ENCODE measurements at places on chromosomes 11 and 22.

DNA sequence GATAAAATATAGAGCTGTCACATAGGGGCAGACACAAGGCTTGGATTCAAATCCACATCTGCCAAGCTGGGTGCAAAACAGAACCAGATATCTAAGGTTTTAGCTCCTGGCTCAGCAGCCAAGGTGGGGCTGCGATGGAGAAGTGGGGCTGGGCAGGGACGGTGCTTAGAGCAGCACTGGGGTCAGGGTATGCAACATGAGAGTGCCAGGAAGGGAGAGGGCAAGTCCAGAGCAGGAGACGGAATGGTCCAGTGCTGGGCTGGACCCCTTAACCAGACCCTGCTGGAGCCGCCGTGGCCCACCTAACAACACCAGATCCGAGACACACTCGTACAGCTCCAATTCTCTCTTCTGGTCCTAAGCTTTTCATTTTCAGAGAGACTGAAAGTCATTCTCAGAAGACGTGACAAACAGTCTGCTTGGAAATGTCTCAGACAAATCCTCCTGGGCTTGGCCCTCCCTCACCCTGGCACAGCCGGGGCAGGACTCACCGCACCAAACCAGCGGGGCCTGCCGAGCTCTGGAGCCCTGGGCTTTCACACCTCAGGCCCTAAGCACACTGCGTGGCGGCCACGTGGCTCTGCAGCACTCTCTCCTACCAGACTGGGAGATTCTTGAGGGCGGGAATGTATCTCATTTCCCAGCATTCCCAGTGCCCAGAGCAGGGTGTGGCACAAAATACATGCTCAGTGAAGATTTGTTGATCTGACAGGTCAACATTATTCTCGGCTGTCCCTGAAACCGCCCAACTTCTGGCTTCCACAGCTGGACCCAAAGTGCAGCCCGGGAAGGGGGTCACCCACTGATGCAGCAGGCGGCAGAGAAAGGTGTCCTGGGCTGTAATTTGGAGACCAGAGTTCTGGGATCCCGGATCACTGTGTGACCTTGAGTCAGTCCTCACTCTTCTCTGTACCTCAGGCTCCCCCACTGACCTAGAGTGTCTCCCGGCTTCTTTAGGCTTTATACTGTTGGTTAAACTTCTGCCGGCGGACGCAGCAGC lies 11.6 kb downstream of the LRRC32 start:
- DNase-seq: no peak

DNA sequence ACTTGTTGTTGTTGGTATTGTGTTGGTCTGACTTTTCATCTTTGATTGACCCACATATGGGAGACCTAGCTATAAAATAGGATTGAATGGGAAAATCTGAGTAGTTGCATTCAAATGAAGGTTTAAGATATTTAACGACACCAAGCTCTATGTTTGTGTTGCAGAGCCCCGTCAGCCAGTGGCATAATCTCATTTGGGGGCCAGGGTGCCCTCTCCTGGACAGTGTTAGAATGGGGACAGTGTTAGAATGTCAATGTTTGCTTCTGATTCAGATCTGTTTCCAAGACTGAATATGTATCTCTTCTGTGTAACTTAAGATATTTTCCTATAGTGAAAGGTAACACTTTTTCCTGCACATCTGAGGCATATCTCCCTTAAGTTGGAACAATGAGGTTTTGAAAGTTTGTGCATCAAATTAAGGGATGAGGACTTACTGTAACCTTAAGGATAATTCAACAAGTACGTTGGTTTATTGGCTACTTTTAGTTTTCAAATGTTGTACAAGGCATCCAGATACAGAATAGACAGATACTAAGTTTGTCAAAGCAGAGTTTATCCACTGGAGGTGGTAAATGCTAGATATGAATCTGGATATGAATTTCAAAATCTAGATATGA lies 5.3 kb upstream of the OR52M1 start:
- peak; percentile 20 for DNase-seq

DNA sequence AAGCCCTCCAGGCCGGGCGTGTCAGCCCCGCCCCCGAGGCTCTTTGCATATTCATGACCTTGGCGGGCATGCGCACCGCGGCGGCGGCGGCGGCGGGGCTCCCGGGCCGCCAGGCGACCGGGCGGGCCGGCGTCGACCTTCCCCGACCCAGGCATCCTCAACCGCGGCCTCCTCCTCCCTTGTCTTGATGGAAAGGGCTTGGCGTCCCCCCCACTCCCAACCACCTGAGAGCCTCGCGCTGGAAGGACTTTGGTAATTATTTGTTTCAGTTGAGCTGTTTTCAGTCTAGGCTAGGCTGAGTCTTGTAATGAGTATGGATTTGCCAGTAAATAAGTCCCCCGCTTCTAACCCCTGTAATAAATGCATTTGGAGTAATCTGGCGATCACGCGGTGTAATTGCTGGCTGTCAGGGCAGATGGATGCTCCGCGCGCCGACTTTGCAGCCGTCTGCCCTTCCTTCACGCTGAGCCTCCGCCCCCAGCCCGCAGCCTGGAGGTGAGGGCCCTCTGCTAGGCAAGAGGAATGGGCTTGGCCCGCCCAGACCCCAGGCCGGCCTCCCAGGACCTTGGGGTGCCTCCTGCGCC lies 25.2 kb downstream of the FLRT1 start:
- DNase-seq: peak; percentile 24

- DNase-seq: no peak
Observed at GRCh38 chr11:116078101-116078591, 573.9 kb upstream of the CADM1 start.

GRCh38 chr11:73818846-73819245 lies 31.2 kb downstream of the MRPL48 start:
- no peak for DNase-seq

DNA sequence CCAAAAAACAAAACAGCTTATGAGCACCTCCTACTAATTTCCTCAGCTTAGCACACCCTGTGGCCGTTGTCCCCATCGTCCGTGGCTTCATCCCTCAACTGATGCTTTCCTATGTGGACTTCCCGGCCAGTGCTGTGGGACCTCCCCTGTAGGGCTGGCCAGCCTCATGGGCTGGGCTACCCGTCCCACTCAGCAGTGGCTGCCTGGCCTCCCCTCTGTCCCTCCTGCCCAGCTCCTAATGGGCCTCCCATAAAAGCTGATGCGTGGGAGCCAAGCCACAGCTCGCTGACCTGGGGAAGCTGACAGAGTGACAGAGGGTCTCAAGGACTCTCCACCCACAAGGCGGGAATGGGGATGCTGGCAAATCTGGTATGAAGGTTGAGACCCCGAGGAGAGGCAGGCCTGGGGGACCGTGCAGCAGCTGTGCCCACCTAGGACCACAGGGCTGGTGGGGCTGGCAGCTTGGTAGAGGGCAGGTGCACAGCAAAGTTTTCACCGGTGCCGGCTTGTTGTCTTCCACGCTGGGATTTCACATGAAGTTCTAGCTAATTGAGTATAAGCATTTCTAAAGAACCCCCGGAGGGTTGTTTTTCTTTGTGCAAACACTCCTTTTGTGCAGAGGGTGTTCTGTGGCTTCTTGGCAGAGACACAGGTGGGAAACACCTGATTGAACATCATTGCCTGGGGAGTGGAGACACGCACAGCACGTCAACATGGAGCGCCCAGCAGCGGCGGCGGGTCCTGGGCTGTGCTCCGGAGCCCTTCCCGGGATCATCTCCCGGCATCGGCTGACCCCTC lies 23.2 kb downstream of the TBX1 start:
- DNase-seq: no peak

DNA sequence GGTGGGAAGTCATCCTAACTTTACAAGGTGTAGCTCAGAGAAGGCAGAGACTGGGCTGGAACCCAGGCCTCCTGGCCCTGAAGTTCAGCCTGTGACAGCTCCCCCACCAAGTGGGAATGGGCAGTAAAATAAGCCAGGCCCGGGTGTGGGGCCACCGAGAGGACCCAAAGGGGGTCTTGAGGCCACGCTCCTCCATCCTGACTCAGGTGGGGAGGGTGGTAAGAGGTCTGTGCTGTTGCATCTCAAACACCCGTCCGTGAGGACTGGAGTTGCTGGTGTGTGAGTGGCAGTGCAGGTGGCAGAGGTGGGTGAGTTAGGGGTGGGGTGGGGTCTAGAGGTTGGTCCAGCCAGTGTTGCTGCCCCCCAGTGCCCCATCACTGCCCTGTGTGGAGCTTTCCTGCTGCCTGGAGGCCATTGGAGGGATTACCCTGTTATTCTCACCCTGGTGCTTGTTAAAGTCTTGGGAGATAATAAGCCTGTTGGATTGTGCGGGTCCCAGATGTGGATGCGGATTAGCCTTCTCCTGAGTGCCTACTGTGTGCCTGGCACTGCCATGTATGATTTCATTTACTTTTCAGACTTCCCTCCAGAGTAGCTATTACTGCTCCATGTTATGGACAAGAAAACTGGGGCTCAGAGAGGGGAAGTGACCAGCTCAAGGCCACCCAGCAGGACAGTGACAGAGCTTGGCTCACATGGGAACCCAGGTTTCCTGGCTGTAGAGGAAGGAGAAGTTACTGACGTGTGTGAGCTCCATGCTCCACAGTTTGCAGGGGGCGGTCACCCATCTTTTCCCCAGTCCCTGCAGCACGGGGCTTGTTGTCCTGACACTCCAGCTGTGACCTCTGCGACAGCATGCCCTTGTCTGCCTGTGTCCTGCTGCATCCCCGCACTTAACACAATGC lies 12.9 kb downstream of the SERPINH1 start:
- DNase-seq: no peak

- DNase-seq: no peak
Observed at GRCh38 chr11:125588505-125588904, 4.1 kb upstream of the STT3A start.

DNA sequence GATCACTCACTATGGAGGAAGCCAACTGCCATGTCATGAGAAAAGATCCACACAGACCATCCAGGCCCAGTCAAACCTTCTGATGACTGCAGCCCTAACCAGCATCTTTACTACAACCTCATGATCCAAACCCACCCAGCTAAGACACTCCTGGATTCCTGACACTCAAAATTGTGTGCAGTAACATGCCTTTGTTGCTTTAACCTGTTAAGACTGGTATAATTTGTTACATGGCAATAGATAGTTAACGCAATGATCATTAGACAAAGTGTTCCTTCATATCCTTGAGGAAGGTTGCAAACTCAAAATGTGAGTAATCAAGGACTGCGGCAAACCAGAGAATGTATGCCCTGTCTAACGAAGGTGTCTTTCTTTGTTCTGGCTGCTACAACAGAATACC lies 47.1 kb upstream of the CSNK2A3 start:
- no peak for DNase-seq

GRCh38 chr11:39732001-39732400 lies 1727.5 kb downstream of the LRRC4C start:
- DNase-seq: no peak

DNA sequence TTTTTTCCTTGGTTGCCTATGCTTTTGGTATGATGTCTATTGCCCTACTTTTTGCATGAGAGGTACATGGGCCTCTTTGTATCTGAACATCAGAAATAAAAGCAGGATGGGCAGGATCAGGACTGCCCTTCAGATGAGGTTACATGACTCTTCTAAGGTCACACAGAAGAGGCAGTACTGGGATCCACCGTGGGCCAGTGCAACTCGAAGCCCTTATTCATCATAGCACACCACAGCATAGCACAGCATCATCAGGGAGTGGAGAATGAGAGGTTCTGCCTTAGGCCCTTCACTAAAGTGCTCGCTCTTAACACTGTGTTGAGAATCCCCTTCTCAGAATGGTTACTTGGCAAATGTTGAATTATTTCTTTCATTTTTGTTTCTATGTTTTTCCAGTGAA lies 88.3 kb downstream of the C22orf31 start:
- no peak for DNase-seq

- no peak for DNase-seq
Observed at GRCh38 chr11:77592727-77593126, 3.0 kb downstream of the AQP11 start.

GRCh38 chr11:57792060-57792541 lies 30.5 kb downstream of the CTNND1 start:
- peak; percentile 82 for DNase-seq

- DNase-seq: no peak
Observed at GRCh38 chr11:18853086-18853720, 61.6 kb upstream of the PTPN5 start.

DNA sequence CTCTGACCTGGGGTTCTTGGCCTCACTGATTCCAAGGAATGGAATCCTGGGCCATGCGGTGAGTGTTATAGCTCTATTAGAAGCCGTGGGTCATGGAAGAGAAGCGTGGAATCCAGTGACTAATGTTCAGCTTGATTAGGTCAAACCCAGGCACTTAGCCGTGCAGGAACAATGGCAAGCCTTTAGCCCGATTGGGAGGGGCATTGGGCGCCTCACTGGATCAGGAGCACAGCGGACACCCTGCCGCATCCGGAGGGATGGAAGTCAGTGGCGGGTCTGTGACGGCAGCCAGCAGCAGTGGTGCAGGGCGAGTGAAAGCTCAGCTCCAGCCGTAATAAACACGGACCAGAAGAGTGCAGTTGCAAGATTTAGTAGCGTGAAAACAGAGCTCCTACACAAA lies 20.5 kb upstream of the SLC17A6 start:
- DNase-seq: no peak

GRCh38 chr11:78838417-78838816 lies 263.8 kb upstream of the NARS2 start:
- DNase-seq: no peak
